ENCODE measurements at places on chromosomes 6 and 20. TPM values are rescaled to one million over a fixed set of nuclear protein-coding genes. Genes with fewer than 3 reads are reported as not detected.
A peak's percentile ranks its signal among the peaks of the same experiment; 100 is the strongest.

DNA sequence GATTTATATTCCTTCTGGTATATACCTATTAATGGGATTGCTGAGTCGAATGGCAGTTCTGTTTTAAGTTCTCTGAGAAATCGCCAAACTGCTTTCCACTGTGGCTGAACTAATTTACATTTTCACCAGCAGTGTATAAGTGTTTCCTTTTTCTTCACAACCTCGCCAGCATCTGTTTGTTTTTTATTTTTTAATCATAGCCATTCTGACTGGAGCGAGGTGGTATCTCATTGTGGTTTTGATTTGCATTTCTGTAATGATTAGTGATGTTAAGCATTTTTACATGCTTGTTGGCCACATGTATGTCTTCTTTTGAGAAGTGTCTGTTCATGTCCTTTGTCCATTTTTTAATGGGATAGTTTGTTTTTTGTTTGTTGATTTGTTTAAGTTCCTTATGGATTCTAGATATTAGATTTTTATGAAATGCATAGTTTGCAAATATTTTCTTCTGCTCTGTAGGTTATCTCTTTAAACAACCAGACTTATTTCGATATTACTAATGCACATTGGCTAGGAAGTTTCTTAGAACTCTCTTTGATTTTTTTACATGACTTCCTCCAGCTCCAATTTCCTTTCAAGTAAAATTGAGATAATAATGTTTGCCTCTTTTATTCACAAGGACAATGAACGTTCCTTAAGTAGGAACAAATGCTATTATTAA lies 12.2 kb upstream of the VNN1 start:
- no peak for DNase-seq

DNA sequence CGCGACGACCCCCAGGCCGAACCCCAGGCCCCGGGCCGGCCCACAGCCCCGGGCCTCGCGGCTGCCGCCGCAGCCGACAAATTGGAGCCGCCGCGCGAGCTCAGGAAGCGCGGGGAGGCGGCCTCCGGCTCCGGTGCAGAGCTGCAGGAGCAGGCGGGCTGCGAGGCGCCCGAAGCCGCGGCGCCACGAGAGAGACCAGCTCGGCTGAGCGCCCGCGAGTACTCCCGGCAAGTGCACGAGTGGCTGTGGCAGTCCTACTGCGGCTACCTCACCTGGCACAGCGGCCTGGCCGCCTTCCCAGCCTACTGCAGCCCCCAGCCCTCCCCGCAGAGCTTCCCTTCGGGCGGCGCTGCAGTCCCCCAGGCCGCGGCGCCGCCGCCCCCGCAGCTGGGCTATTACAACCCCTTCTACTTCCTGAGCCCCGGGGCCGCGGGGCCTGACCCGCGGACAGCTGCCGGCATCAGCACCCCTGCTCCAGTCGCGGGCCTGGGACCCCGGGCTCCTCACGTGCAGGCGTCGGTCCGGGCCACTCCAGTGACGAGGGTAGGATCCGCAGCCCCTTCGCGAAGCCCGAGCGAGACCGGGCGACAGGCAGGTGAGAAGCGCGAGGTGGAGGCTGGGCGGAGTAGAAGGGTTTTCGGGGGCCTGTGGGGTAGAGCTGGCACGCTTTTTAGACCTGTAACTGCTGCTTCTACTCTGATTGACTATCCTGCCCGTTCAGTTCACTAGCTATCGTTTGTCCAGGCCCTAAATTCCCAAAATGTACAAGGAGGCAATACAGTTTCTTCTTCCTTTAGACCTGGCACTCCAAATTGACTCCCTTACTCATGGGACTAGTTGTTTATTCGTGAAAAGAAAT lies 654 bp downstream of the FAM8A1 start:
- DNase-seq = no peak

GRCh38 chr20:23399568-23400241 lies 21.6 kb downstream of the NAPB start:
- no peak for DNase-seq

DNA sequence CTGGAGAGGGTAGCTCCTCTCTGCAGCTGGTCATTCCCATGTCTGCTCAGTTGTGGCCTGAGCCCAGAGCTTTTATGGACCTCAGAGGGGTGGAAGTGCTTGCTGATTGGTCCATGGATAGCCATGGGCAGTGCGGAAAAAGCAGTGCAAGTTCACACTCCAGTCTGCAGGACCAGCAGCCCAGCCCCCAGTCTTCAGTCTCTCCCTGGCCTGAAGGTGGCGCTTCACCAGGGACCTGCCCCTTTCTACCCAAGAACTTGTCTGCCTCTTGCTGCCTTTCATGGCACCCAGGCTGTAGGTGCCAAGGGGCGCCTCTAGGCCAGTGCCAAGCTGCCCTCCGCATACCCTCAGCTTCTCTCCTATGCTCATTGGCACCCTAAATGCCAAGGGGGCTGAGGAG lies 91.0 kb downstream of the TBXT start:
- DNase-seq = no peak

DNA sequence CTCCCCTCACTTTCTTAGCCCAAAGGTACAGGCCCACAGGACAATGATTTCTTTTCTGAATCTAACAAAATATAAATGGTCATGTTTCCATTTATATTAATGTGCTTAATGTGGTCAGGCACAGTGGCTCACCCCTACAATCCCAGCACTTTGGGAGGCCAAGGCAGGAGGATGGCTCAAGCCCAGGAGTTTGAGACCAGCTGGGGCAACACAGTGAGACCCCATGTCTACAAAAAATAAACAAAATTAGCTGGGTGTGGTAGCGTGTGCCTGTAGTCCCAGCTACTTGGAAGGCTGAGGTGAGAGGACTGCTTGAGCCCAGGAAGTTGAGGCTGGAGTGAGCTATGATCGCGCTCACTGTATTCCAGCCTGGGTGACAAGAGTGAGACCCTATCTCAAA lies 77.2 kb upstream of the TULP1 start:
- no peak for DNase-seq

GRCh38 chr6:51430589-51430988 lies 611.9 kb downstream of the TFAP2B start:
- no peak for DNase-seq

- no peak for DNase-seq
These were observed 32.7 kb downstream of the TGM2 start for GRCh38 chr20:38132156-38132909.

DNA sequence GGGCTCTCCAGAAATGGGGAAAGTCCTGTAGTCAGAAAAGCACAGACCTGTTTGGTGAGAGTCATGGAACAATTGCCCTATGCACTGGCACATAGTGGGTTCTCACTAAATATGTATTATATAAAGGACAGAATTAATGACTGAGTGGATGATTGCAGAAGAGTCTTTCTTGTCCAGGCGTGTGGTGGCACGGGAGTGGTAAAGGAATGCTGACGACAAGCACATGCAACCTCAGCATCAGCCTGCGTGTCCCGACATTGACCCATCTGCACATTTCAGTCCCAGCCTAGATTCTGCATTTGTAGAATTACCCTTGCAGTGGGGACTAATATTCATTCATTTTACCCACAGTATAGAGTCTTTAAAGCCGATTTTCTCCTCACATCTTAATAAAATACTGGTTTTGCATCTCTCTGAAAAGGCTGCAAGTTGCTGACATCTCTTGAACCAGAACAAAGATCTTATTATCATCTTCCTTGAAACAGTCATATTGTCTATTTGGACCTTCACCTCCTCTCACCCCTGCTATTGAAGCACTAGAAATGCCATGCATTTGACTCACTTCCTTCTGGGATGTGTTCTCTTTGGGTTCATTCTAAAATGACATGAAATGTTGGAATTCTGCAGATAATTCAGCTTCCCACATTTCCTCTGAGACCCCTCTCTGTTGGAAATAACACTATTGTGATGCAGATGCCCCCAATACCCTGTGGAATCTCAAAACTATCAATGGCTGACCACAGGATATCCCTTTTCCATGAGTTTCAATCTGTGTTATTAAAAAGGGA lies 883.6 kb upstream of the FLRT3 start:
- no peak for DNase-seq

- no peak for DNase-seq
These were observed 4.6 kb downstream of the JARID2 start for GRCh38 chr6:15250187-15251168.

- no peak for DNase-seq
These were observed 735.6 kb upstream of the MARCKS start for GRCh38 chr6:113121571-113121970.

- DNase-seq = no peak
These were observed 74.6 kb downstream of the ISM1 start for GRCh38 chr20:13295637-13296036.

DNA sequence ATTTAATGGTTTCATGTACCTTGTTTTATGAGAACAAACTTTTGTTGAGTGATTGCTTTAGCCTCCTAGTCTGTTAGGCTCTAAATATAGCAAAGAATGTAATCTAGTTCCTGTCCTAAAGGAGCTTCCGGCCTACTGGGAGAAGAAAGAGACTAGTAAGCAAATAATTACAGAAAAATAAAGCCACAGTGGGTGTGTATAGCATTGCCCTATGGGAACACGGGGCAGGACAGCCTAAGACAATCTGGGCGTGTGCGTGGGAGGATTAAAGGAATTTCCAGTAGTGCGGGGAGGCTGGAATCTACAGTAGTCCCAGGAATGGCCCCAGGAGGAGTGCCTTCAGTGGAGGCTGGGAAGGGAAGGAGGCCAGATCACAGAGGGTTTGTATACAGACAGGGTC lies 98.1 kb upstream of the AKAP12 start:
- no peak for DNase-seq

GRCh38 chr6:18400831-18401446 lies 13.8 kb downstream of the RNF144B start:
- no peak for DNase-seq

- no peak for DNase-seq
These were observed 37.2 kb downstream of the SLC22A2 start for GRCh38 chr6:160221423-160221822.

DNA sequence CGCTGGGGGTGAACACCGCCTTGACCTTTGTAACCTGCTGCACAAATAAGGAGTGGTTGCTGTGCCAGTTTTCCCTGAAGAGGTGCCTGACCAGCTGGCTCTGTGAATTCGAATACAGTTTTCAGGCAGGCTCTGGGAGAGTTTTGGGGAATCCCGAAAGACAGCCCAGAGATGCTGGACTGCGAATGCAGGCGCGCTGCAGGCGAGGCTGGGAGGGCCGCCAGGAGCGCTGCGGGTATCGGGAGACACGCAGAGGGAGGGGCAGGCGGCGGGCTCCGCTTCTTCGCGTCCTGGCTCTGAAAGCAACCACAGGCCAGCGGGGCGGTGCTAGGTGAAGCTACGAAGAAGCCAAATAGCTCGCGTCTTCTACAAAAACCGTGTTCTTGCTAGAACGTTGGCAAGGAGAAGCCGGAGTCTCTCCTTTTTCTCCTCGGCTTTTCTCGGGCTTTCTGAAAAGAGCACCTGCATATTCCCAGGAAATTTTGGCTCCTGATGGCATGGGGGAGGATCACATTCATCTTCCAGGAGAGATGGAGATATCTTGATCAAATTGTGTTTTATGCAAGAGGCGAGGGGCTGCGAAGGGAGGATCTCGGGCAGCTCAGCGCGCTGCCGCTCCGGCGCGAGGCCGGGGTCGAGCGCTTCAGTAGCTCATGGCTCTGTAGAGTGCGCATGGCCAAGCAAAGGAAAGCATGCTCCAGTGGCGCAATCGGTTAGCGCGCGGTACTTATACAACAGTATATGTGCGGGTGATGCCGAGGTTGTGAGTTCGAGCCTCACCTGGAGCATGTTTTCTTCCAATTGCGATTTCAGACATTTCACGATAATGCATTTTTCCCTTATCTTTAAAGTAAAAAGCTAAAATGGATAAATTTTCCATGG lies 158.1 kb upstream of the ZNF184 start:
- DNase-seq = peak; percentile 44

- DNase-seq = peak; percentile 32
These were observed 61.9 kb downstream of the GPR6 start for GRCh38 chr6:110039981-110040383.

GRCh38 chr20:37925265-37926165 lies 22.6 kb downstream of the VSTM2L start:
- DNase-seq = no peak

- no peak for DNase-seq
These were observed 444.7 kb upstream of the MAP3K7 start for GRCh38 chr6:91031581-91031980.

GRCh38 chr6:5813625-5814027 lies 193.1 kb downstream of the NRN1 start:
- no peak for DNase-seq

- no peak for DNase-seq
These were observed 75.2 kb downstream of the STXBP5 start for GRCh38 chr6:147279427-147279826.

DNA sequence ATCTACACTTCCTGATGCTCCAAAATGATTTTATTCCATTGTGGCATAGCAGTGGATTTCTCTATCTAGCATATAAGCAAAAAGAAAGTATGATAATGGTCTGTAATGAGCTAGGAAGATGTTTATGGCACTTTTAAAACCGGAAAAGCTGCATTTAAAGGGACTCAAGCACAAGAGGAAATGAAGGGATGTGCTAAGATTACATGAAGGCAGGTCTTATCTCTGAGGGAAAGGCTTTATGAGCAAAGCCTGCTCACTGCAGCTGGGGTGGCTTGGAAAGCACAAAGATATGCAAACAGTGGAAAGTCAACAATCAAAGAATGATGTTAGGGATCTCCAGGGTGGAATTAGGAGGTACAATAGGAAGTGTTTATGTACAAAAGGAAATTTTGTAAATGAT lies 138.2 kb downstream of the TENT5A start:
- no peak for DNase-seq

GRCh38 chr6:38264605-38265004 lies 375.1 kb downstream of the BTBD9 start:
- DNase-seq = no peak

DNA sequence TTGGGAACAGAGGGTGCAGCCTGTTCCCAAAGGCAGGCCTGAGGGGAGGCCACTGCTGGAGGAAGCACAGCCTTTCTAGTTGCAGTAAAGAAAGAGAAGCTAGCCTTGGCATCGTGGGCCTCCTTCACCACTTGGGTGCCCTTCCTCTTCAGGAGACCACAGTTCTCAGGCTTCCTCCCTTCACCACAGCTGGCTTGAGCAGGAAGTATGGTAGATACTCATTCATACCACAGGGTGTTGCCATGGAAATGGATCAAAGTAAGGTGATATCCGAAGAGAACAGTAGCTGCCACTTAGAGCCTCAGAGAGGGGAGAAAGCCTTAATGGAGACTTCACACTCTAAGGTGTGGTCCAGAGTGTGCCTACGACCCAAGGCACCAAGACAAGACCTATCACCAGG lies 120.4 kb upstream of the RIPOR2 start:
- DNase-seq = no peak

Gene SGK2
- 2.3 TPM for total RNA-seq

Gene PI3
- total RNA-seq = not detected

Gene RPL10A
- total RNA-seq = 1,981 TPM

Gene BMP2
- 0.15 TPM for total RNA-seq

Gene HLA-DPA1
- 0.89 TPM for total RNA-seq

Gene MAFB
- total RNA-seq = 0.22 TPM

Gene PRDM13
- not detected for total RNA-seq

Gene PAK5
- not detected for total RNA-seq

Gene DCBLD1
- total RNA-seq = 19.5 TPM

Gene VGLL2
- not detected for total RNA-seq

Gene POM121L2
- not detected for total RNA-seq

Gene WFDC9
- total RNA-seq = not detected

Gene ENTPD6
- 89.2 TPM for total RNA-seq

Gene SPATS1
- total RNA-seq = not detected

Gene PI16
- 0.59 TPM for total RNA-seq

Measured in HCT116 (cell line).